ENCODE measurements at places on chromosomes 7 and 10.

DNA sequence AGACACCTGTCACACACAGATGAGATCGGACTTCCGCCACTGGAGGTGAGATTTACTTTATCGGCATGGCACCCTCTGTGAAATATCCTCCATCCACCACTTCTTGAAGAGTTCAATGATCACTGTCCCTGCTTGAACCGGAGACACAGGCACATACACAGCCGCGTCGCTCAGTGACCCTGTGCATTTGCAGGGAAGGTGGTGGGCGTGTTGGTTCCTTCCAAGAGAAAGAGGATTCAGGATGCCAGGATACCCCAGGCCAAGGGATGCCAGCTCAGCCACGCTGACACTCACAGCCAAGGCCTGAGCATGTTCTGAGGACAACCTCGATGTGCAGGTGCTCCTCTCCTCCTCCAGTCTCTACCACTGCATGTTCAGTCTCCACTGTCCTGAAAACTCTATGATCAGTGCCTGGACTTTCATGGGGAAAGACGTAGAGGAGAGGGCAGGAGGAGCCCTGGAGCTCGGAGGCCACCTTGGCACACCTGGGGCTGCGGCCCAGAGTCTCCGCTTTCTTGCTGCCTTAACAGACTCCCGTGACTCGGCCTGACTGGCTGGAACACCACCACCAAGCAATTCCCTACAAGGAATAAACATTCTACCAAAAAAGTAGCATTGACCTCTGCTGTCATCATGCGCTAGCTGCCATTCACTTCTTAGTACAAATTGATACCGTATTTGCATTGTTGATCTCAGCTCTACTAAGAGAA is 115.2 kb downstream of the TCERG1L start:
- DNase-seq, result no peak

GRCh38 chr7:15747301-15747700 is 60.8 kb upstream of the MEOX2 start:
- no peak for DNase-seq

GRCh38 chr10:42992156-42992956 is 84.5 kb upstream of the RET start:
- DNase-seq, result no peak

DNA sequence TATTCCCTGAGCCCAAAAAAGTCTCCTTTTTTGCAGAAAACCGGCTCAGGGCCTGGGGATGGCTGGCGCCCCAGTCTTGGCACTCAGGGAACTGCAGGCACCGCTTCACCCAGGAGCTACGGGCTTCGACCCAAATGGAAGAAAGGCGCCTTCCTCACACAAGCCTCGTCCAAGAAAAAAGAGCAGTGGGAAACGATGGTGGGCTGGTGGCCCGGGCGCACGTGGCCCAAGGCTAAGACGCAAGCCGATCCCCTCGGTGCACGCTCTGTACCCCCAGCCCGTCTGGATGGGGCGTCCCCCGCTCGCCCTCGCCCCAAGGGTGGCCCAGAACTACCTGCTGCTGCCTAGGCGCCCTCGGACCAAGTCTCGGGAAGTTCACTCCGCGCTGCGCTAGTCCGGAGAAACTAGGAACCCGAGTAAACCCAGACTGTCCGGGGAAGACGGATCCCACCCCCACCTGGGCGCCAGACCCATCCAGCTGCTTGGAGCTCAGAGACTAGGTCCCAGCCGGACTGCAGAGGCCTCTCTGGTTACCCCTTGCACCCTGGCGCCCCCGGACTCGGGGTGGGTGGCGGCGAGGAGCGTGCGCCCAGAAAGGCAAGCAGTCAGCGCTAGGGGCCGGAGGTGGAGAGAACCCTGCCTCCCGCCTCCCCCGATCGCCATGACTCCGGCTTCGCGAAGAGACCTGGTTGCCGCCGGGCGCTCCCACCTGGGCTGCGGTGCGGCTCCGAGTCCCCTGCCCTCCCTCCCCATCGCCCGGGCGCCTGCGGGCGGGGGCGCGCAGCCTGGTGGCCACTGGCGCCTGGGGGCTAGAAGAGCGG is 76.4 kb downstream of the CALN1 start:
- DNase-seq, result no peak

GRCh38 chr7:38463277-38464225 is 167.6 kb downstream of the AMPH start:
- peak; percentile 61 for DNase-seq

DNA sequence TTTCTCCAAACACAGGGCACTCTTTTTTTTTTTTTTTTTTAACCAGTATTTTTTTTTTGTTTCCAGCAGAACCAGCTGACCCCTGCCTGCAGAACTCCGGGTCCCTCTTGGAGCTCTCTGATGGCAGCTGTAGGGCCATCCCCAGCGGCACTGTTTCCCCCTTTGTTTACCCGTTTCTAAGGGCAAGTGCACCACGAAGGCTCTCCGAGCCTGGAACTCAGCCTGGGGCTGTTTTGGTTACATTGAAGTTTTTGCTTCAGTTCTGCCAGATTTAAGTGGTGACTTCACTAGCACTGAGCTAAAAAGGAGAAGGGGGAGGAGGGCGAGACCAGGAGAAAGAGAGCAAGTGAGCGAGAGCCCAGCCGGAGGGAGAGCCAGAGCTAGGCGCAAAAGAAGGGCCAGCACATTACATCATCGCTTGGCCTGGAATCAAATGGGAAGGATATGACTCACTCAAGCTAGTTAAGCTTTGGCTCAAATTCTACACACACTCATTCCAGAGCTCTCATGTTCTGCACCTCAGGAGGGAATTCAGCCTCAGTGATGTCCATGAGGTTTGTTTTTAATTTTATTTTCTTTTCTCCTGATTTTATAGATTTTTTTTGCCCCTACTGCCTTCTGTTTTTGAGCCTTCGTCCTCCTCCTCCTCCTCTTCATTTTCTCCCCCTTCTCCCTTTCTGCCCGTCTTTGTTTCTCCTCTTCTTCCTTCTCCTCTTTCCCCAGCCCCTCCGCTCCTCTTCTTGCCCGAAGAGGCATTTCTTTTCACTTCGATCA is 272.3 kb downstream of the TRIL start:
- no peak for DNase-seq

GRCh38 chr10:18008986-18009385 is 57.3 kb downstream of the SLC39A12 start:
- DNase-seq, result no peak

Measured in activated T-cell treated with anti-CD3 and anti-CD28 coated beads, Interleukin-2, amount 50 U/mL, for 1 hour (primary cell).